CD4-positive, alpha-beta T cell treated with Interleukin-21 for 1 hour (primary cell): ENCODE measurements at places on chromosomes 12 and 14.

- no peak for DNase-seq
Observed at GRCh38 chr12:60577607-60578006, 981.8 kb downstream of the SLC16A7 start.

GRCh38 chr12:96261557-96261956, 67.4 kb downstream of the ELK3 start:
- no peak for DNase-seq

- no peak for DNase-seq
Observed at GRCh38 chr12:53808023-53808705, 56.4 kb upstream of the CISTR start.

- no peak for DNase-seq
Observed at GRCh38 chr12:99372257-99372920, 275.2 kb upstream of the GARIN6 start.

- DNase-seq = no peak
Observed at GRCh38 chr12:5165296-5165970, 121.8 kb downstream of the KCNA5 start.

DNA sequence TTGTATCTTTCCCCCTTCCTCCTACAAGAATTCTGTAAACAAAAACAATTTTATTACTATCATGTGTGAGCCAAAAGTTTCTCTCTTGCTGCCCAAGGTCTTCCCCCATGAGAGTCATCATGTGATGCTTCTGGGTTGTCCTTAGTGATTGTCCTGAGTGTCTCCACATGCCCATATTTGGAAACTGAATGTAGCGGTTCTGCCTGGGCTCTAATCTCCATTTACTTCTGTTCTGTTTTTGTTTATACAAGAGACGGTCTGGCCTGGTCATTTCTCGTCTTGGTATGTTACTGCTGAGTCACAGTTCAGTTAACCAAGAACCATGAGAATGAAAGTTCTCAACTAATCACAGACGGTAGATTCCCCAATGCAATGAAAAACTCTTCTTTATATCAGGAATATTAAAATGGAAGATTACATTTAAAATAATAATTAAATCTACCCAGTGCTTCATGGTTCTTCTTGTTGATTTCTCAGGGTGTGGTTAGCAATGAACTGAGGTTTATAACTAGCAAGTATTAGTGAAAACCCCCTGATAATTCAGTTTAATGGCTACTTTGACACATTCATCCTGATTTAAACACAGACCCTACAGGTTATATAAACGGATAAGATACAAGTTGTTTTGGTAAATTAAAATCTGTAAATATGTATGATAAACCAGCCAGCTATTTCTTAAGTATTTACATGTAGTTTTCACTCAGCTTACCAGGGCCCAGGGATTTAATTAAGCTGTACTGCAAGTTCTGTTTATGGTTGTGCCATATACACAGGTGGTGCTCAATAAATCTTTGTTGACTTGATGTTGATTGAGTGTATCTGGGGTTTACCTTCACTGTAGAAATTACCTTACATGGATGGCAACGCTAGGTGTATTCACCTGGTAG, 81.1 kb downstream of the PELI2 start:
- DNase-seq = no peak
